ENCODE measurements at places on chromosomes 4 and X. TPM values are rescaled to one million over a fixed set of nuclear protein-coding genes. Genes with fewer than 3 reads are reported as not detected.

Gene RAB9B
- 2.4 TPM for polyA plus RNA-seq

DNA sequence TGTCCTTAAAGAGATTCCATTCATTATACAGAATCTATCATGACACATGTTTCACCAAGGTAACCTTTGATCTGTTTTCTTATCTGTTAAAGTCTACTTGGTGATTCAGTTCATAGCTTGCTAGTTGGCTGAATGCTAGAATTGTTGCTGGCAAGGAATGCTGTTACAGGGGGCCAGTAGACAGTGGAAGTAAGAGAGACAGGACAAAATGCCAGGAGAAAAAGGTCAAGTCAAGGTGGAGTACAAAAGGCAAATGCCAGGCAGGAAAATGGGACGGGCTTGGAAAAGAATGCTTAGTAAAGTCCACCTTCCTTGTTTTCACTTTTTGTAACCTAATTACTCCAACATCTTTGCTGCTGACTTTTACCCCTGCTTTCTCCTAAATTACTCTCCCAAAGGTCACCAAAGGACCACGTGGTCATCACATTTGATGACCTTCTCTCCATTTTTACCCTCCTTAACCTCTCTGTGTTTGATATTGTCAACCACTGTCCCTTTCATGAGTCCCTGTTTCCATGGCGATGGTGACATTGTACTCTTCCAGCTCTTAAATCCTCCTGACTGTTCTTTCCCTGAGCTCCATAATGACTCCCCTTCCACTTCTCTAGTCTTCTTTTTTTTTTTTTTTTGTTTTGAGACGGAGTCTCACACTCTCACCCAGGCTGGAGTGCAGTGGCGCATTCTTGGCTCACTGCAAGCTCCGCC is 24.5 kb upstream of the TAPT1 start:
- DNase-seq, result no peak

DNA sequence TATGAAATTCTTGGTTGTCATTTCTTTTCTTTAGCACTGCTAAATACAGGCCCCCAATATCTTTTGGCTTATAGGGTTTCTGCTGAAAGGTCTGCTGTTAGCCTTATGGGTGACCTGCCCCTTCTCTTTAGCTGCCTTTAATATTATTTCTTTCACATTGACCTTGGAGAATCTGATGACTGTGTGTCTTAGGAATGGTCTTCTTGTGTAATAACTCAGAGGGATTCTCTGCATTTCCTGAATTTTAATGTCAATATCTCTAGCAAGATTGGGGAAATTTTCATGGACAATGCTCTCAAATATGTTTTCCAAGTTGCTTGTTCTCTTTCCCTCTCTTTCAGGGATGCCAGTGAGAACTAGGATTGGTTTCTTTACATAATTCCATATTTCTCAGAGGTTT is 292.4 kb downstream of the SLC7A11 start:
- no peak for DNase-seq

DNA sequence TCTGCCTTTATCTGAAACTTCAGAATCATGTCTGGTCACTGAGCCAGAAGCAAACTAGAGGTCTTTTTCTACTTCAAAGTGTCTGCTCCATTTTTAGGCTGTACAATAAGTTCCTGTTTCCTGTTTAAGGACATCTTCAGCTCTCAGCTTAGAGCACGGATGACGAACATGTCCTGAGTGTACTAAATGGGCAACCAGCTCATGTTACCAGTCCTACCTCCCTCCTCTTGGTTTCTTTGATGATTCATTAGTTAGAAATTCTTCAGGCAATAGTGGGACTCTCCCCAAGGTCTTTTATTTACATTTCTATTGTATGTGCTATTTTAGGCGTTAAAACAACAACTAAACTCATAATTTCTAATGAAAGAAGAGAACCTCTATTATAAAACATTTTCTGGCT is 58.0 kb downstream of the ENPEP start:
- no peak for DNase-seq

- DNase-seq, result no peak
These were observed 126.1 kb downstream of the ARHGEF9 start for GRCh38 chrX:63658920-63659319.

Gene LNX1
- 18.8 TPM for polyA plus RNA-seq

Gene PWWP3B
- polyA plus RNA-seq, result 3.0 TPM

Gene FHIP1A
- 7.7 TPM for polyA plus RNA-seq
